ENCODE measurements at places on chromosomes 6 and 20.
A peak's percentile ranks its signal among the peaks of the same experiment; 100 is the strongest.

- peak; percentile 36 for DNase-seq
Measured at GRCh38 chr6:56440551-56440981, 193.2 kb upstream of the COL21A1 start.

- DNase-seq = no peak
Measured at GRCh38 chr20:47719211-47719610, 66.1 kb downstream of the SULF2 start.

DNA sequence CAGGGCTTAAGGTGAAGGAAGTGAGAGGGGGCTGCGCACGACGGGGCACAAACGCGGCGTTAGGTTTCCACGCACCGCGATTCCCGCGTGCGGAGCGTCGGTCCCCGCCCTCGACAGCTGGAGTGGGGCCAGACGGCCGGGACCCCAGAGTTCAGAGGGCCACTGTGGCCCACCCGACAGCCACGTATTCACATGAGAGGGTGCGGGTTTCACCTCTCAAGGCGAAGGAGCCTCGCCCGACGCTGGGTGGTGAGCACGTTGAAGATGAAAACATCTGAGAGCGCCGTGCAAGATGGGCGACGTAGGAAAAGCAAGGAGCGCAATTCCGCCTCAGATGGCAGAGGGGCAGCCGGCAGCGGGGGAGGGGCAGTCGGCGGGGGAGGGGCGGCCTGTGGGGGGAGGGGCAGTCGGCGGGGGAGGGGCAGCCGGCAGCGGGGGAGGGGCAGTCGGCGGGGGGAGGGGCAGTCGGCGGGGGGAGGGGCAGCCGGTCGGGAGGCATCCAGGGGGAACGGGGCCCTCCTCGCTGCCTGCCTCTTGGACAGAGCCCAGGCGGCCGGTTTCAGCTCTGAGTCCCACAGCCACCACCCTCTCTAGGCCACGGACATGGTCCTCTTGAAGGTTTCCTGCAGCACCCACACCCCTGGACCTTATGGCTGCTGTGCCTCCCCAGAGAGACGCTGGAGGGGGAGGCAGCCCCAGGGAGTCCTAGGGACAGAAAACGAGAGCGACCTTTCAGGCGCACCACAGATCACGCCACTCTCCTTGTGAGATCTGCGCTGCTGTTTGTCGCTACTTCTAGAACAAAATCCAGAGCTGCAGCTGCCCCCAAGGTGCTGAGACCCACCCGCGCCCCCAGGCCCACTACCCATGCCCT lies 113.7 kb downstream of the DLL1 start:
- no peak for DNase-seq

- DNase-seq = peak; percentile 88
Measured at GRCh38 chr20:49591217-49591865, 23.4 kb upstream of the PTGIS start.

GRCh38 chr6:151490996-151491395 lies 2.8 kb upstream of the CCDC170 start:
- DNase-seq = no peak

GRCh38 chr6:23096876-23097275 lies 527.5 kb downstream of the HDGFL1 start:
- no peak for DNase-seq

GRCh38 chr6:30349421-30350177 lies 4.6 kb downstream of the RPP21 start:
- DNase-seq = no peak

DNA sequence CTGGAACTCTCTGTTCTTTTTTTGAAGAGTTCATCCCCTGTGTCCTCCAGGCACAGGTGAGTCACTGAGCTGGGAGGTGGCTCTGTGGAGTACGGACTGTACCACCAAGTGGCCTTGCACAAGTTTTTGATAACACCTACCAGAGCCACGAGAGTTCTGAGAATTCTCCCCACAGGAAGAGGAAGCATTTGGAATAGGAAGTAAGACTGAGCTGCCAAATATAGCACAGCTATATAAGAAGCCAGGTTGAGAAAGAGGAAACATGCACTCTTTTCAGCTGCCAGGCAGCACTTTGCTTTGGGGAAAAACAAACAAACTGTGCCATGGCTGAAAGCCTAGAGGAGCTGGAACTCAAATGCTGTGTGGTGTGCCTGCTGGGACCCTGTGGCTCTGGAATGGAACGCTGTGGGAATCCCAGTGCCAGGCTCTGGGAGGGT lies 70.8 kb upstream of the RIPOR2 start:
- peak; percentile 33 for DNase-seq

DNA sequence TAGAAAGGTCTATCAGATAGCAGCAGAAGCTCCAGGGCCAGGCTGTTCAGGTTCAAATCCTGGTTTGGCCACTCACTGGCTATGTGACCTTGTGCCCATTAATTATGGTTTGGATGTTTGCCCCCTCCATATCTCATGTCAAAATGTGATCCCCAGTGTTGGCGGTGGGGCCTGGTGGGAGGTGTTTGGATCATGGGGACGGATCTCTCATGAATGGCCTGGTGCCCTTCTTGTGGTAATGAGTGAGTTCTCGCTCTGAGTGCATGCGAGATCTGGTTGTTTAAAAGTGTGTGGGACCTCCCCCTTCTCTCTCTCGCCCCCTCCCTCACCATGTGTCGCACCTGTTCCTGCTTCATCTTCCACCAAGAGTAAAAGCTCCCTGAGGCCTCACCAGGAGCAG lies 240.9 kb downstream of the LRFN2 start:
- no peak for DNase-seq

- no peak for DNase-seq
Measured at GRCh38 chr6:49342410-49342809, 120.6 kb downstream of the MMUT start.

GRCh38 chr6:122432816-122433215 lies 33.4 kb downstream of the HSF2 start:
- no peak for DNase-seq

GRCh38 chr20:47727170-47727880 lies 58.0 kb downstream of the SULF2 start:
- no peak for DNase-seq

DNA sequence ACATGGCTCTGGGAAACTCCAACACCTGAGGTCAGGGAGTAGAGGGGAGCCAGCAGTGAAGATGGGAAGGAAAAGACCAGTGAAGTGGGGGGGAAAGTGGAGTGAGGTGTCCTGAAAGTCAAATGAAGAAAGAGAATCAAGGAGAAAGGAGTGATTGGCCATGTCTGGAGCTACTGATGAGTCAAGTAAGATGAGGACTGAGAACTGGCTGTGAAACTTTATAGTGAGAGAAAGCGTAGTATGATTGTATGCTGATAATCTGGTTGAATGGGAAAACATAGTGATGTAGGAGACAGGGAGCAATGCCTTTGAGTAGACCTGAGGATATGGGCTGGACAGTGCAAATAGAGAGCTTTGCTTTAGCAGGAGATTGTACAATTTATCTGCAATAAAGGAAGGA lies 183.6 kb upstream of the GMDS start:
- no peak for DNase-seq

DNA sequence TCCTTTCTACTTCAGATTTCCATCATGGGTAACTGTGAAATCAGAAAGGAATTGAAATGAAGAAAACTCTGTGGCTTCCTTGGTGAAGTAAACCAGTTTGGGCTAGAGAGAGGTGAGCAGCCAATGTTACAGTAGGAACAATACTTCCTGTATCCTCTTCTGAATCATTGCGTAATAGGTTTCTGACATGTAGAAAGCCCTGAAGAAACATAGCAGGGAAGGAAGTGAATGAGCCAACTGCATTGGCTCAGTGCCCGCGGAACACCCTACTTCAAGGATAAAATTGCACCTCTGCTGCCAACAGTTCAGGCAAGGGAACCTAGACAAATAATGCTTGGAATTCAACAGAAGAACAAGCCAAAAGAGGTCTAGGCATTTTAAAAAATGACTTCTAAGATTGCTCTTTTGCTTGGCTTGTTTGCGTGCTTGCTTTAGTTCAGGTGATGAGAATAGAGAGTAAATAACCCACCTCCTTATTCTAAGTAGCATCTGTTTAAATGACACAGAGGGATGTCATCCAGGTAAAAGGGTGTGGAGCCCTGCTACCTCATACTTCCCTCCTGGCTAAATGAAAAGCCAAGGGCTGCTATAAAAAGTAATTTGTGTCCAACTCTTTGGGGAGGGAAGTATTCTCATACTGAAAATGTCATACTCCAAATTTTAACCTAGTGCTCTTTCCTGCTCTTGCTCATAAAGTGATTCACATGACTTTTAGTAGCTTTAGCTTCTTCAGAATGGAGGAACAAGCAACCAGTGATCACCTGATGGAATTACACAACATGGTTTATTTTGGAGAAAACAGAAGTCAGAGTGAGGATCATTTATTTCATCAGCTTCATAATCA lies 30.0 kb upstream of the AKIRIN2 start:
- DNase-seq = peak; percentile 95

GRCh38 chr6:33609528-33609927 lies 11.6 kb upstream of the ITPR3 start:
- DNase-seq = peak; percentile 63

DNA sequence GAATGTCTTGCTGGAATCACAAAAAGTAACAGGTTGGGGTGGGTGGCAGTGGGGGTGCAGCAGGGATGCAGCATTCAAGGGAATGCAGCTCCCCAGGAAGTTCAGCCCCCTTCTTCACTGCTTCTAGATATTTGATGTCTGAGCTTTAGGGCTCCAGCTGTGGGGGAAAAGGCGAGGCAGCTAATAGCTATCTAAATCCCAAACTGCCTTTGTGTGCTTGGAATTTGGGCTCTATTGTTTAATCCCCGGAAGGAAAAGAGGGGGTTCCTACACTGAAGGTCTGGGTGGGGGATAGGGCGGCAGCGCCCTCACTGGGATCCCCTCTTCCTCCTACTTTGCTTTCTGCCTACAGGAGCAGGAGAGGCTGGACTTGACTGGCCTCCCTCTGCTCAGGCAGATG lies 116.5 kb downstream of the SOBP start:
- DNase-seq = no peak

GRCh38 chr6:52546192-52546591 lies 30.7 kb downstream of the TRAM2 start:
- DNase-seq = no peak

- no peak for DNase-seq
Measured at GRCh38 chr6:87628424-87628823, 38.5 kb downstream of the ORC3 start.

GRCh38 chr6:144334150-144334708 lies 49.1 kb downstream of the UTRN start:
- DNase-seq = no peak

DNA sequence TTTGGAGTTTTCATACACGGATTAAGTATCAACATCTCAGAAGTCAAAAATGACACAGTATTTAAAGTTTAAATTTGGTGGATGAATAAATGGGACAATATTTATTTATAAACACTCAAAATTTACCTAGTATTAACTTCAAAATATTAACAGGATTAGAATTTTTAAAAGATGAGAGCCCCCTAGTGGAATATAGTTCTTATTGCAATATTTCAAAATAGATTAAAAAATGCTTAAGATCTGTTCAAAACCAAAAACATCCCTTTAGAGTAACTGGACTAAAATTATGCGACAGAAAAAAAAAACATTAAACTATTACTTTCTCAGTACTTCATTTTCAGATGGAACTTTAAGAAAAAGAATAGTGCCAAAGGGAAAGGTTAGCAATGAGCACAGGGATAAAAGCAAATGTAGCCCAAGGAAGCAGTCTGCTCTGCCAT lies 56.6 kb downstream of the SNX14 start:
- DNase-seq = no peak

- no peak for DNase-seq
Measured at GRCh38 chr20:3082306-3082951, 2.1 kb downstream of the AVP start.

DNA sequence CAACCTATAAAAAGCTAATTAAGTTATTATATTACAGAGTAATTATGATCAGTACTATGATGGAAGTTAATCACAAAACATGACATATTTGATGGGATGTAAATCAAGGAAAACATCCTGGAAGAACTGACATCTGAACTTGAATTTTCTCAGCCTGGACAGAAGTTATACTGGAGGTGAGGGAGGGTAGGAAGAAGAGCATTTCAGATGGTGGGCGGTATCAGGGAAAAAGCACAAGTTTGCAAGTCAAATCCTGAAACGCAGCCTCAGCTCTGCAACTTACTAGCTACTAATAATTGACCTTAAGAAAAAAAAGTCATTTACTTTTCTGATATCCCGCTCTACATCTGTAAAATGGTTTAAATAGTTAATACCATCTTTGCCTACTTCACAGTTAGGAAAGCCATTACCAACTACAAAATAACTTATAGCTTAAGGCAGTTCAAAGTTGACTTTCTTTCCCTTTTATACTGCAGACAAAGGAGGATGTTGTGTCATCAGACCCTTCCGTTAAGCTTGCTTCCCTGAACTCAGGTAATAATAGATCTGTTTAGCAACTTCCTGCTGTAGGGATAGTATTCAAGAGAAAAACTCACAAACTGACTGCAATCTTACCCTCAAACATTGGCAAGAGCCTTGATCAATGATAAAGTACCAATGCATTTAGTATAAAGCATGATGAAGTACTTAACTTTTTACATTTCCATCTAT lies 21.0 kb downstream of the NOL7 start:
- no peak for DNase-seq

DNA sequence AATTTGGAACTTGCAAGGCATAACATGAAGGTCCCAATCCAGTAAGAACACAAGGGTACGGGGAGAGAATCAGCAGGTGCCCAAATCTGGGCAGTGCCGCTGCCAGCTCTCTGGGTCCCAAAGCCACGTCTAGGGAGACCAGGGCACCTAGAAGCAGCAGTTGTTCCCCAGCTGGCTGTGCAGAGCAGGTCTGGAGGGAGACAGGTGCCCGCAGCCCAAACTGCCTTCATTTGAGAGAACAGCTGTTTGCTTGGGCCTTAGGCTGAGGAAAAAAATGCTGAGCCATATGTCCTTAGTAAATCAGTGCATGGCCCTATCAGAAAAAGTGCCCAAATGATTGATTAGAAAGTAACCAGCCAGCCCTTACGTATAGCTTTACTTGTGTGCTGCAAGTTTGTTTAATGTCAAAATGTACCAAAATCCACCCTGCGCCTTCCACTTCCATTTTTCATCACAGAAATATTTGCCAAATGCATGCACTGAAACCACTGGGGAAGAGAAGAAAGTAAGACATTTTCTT lies 9.1 kb upstream of the PRELID3B start:
- DNase-seq = no peak

- DNase-seq = no peak
Measured at GRCh38 chr6:22766979-22767378, 197.6 kb downstream of the HDGFL1 start.

- peak; percentile 70 for DNase-seq
Measured at GRCh38 chr6:158978757-158979156, 21.2 kb downstream of the RSPH3 start.

DNA sequence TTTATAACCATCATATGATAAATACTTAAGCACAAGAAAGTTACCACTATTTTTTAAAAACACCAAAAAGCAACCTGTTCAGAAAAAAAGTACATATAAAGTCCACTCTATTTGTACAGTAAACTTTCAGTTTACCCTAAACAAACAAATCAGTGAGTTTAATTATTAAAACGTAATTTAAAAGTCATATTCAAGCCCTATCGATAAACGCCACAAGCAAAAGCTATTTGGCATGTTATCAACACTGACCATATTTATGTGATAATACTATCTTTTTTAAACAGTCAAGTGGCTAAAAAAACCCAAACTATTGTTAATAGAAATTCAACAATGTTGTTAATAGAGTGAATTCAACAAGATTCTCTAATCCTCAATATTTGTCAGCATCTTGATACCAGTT lies 1.9 kb downstream of the KATNA1 start:
- no peak for DNase-seq
